ENCODE measurements at places on chromosomes 6 and 20. TPM values are rescaled to one million over a fixed set of nuclear protein-coding genes. Genes with fewer than 3 reads are reported as not detected.

The GPR6 gene
- total RNA-seq = not detected

The DIDO1 gene
- 42.6 TPM for total RNA-seq

The TRIM31 gene
- not detected for total RNA-seq

The DNPH1 gene
- total RNA-seq = 24.3 TPM

The CDH22 gene
- not detected for total RNA-seq

The PNPLA1 gene
- total RNA-seq = 0.05 TPM

The C6orf15 gene
- total RNA-seq = not detected

The PI3 gene
- total RNA-seq = not detected

The RBCK1 gene
- total RNA-seq = 155 TPM

The PRRT1 gene
- not detected for total RNA-seq

The KIF25 gene
- not detected for total RNA-seq

The CD109 gene
- total RNA-seq = 24.0 TPM

The TIAM2 gene
- 18.8 TPM for total RNA-seq

The LTA gene
- total RNA-seq = not detected

The C6orf120 gene
- 43.4 TPM for total RNA-seq

The RIN2 gene
- 56.6 TPM for total RNA-seq

The CRISP2 gene
- not detected for total RNA-seq

The RIPPLY2 gene
- not detected for total RNA-seq

The CD40 gene
- total RNA-seq = not detected

The SLC22A3 gene
- total RNA-seq = 0.94 TPM

The AIF1 gene
- total RNA-seq = not detected

The DNAH8 gene
- not detected for total RNA-seq

The MTRF1L gene
- total RNA-seq = 20.4 TPM

The SLC32A1 gene
- total RNA-seq = not detected
